ENCODE measurements at places on chromosomes 13 and 19. TPM values are rescaled to one million over a fixed set of nuclear protein-coding genes. Genes with fewer than 3 reads are reported as not detected.

GRCh38 chr19:10289167-10289835, 451 bp upstream of the ICAM5 start:
- peaks cover 9% of the 10 kb centered on the region for H3K36me3 ChIP-seq
- no peaks in the 10 kb centered on the region for H3K27me3 ChIP-seq
- H3K27ac ChIP-seq = 0 out of 2 replicates have a peak overlapping the region, but pooled peaks have one; percentile 28
- DNase-seq = peak; percentile 76

DNA sequence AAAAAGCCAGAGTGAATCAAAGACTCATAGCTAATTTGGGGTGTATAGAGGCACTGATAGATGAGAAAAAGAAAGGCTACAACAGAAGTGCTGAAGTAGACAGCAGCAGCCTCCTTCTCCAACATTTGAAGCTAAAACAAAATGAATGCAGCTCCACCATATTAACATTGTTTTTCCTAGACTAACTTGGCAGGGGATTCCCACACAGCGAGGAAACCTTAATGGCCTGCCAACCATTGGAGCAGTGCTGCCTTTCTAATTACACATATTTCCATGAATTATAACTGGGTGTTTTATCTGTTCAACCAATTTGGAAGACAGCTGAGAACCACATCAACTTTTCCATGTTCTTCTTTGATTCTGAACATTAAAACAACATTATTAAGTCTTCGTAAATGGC, 478.6 kb downstream of the LIG4 start:
- H3K27ac ChIP-seq = no peak overlapping the region
- no peaks in the 10 kb centered on the region for H3K27me3 ChIP-seq
- H3K36me3 ChIP-seq = no peaks in the 10 kb centered on the region
- no peak overlapping the region for H3K4me3 ChIP-seq

The PVR gene
- total RNA-seq = 52.1 TPM

- no peaks in the 10 kb centered on the region for H3K4me1 ChIP-seq
- no peaks in the 10 kb centered on the region for H3K36me3 ChIP-seq
- peaks cover 13% of the 10 kb centered on the region for H3K27me3 ChIP-seq
- H3K4me3 ChIP-seq = no peak overlapping the region
- no peak for DNase-seq
Measured at GRCh38 chr13:99955747-99956472, 15.7 kb downstream of the ZIC5 start.

DNA sequence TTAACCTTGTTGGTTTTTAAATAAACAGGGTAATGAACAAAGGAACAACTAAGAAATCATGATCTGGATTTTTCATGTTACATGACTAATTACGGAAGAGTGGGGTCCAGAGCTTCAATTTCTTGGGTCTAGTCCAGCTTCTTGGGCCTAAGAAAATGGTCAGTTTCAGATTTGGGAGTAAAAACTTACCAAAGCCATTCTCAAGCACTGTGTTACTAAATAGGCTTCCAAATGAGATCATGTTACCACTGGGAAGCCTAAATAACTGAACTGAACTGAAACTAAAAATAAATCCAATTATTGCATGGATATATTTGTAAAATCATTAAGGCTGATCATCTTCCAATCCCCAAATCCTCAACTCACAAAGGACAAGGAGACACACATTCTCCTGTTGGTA, 13.9 kb downstream of the TBC1D4 start:
- no peaks in the 10 kb centered on the region for H3K4me1 ChIP-seq
- DNase-seq = no peak
- no peak overlapping the region for H3K4me3 ChIP-seq
- H3K27ac ChIP-seq = no peak overlapping the region
- no peaks in the 10 kb centered on the region for H3K27me3 ChIP-seq
- no peaks in the 10 kb centered on the region for H3K36me3 ChIP-seq

The ARHGAP33 gene
- total RNA-seq = 21.3 TPM

DNA sequence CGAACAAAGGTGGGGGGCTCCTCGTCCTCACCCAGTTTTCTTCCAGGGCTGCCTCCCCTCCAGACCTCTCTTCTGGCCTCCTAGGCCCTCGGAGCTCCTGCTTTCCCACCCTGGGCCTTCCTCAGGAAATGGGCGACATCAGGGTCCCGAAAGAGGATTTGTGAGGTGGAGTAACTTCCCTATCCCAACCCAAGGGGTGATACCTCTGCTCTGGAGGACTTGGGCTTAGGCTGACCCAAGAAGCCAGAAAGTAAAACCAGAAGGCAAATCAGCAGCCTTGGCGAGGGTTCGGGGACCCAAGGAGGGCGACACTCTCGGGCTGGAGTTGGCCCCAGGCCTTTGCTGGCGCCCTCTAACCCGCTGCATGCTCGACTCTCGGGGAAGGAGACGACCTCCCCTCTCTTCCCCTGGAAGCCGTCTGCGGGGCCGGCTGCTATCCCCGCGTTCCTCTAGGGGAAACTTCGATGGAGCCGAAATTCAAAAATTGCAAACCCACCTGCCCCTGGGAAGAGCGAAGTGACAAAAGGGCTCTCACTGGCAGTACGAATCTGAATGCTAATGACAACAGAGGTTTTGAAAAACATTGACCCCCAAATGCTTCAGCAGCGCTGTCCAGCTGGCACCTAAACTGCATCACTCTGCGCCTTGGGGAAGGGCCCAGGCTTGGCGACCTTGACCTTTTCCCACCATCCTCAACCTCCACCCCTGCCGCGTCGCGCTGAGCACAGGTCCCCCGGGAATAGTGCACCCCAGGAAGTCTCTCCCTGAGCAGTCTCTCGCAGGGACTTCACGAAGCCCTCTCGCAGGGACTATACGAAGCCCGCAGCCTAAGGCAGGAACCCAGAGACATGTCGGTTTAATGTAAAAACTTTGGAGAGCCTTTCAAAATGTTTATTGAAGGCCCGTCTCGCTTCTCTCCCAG, 2.4 kb downstream of the PDX1 start:
- no peak overlapping the region for H3K27ac ChIP-seq
- no peak overlapping the region for H3K4me3 ChIP-seq
- peaks cover 51% of the 10 kb centered on the region for H3K27me3 ChIP-seq
- no peaks in the 10 kb centered on the region for H3K4me1 ChIP-seq

GRCh38 chr13:46165485-46166223, 16.3 kb downstream of the LCP1 start:
- H3K4me1 ChIP-seq = no peaks in the 10 kb centered on the region
- no peak for DNase-seq
- H3K27ac ChIP-seq = no peak overlapping the region
- H3K27me3 ChIP-seq = no peaks in the 10 kb centered on the region
- H3K36me3 ChIP-seq = peaks cover 6% of the 10 kb centered on the region

The TMEM147 gene
- 95.9 TPM for total RNA-seq

DNA sequence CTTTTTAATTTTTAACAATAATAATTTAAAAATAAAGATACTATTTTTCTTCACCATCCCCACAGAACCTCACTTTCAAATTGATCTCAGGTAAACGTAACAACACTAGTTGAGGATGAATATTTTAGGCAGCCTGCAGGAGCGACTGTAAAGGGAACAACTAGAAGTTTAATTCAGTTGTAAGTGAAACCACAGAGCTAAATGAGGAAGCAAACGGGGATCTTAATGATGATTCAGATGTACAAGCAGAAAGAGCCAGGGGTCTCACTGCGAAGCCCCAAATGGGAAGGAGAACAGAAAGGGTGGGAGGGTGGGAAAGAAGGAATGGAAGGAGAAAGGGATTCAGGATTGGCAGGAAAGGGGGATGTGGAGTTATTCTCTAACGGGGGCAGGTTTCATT, 54.6 kb upstream of the RAP2A start:
- no peak for DNase-seq
- H3K27ac ChIP-seq = no peak overlapping the region
- H3K4me1 ChIP-seq = no peaks in the 10 kb centered on the region
- H3K36me3 ChIP-seq = peaks cover 77% of the 10 kb centered on the region

The SLC25A15 gene
- 7.2 TPM for total RNA-seq

The CBARP gene
- 1.9 TPM for total RNA-seq

DNA sequence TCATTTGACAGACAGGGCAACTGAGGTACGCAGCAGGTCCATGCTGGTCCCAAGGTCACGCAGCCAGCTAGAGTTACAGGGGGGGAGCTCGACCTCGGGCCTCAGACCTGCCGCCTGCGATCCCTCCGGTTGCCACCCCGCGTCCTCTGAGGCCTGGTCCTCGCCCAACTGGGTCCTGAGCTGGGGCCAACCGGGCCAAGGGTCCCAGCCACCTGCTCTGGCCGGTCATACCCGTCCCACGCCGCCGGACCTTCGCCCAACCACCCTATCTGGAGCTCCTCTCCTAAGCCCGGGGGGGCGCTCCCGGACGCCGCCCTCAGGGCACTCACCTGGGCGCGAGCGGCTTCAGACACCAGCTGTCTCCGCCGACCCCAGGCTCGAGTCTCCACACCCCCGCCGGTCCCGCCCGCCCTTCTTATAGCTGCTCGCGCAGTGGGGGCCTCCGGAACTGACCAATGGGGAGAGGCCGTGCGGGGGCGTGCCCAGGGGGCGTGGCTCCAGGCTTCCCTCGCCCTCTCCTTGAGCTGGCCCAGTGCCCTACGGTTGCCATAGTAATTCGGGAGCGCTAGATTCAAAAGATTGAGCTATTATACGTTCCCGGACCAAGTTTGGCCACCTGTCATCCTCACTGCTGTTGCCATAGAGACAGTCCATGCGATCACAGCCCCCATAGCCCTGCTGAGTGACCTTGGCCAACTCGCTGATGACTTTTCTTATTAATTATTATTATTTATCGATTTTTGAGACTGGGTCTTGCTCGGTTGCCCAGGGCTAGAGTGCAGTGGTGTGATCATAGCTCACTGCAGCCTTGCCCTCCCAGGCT, at the start of gene PLIN5:
Gene PLIN5, minus strand, starts transcription at position 389 of the 823 bp plus-strand sequence. CDS start 1,150 bp downstream, outside the sequence.
- H3K4me3 ChIP-seq = peak within 1 kb of the TSS; percentile 50
- H3K27me3 ChIP-seq = no peaks in the 10 kb centered on the region
- peak; percentile 83 for DNase-seq
- no peak within 1 kb of the TSS for H3K27ac ChIP-seq

DNA sequence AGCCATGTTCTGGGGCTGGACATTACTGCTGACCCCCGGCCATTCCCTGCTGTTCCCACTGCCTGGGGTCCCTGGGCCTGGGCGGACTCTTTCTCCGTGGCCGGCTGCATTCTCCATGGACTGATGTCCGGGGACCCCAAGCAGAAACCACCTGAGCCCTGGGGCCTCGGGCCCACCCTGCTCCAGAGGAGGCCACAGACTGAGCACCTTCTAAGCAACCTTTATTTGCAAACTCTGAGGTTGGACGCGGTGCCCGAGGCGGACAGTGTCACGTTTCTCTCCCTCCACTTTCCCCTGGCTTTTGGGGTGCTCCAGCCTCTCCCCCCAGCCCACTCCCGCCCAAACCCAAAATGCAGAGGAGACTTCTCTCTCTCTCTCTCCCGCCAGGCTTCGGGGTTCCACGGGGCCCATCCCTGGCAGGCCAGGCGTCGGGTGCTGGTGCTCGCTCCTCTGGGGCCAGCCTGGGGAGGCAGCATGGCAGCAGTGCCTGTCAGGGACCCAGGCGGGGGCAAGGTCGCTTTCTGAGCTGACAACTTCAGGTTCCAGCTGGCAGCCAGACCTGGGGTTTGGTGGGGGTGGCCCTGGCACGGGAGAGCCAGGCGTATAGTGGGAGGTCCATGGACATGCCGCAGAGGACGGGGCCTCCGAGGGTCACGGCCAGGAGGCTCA, 2.3 kb upstream of the C19orf25 start:
- no peak overlapping the region for H3K27ac ChIP-seq
- no peak for DNase-seq
- H3K27me3 ChIP-seq = no peaks in the 10 kb centered on the region
- no peak overlapping the region for H3K4me3 ChIP-seq
- 0 out of 2 replicates have a peak, but pooled peaks cover 9% of the 10 kb centered on the region for H3K4me1 ChIP-seq

The CEACAM7 gene
- not detected for total RNA-seq

DNA sequence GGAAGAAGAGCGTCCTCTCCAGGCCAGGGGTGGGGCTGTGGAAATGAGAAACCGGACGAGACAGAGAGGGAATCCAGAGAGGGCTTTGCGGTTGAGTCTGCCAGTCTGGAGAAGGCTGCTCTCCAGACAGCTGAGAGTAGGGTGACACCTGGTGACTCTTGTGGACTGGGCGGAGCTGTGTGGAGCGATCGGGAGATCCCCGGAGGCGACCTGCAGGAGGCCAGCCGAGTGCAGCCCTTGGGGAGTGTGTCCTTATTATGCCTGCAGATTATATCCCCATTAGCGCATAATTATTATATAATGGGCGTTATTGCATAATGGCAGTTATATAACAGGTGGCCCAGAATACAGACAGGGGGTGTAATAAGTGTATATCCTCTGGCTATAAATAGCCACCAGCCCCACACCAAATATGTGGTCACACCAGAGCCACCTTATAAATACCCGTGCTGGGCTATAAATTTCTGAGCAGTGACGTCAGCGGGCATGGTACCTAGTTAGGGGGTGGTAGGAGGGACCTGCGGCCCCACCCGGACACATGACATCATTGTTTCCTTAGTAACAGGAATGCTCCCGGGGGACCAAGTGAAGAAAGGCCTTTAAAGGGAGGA, 41.2 kb downstream of the NFIX start:
- no peaks in the 10 kb centered on the region for H3K36me3 ChIP-seq
- H3K4me3 ChIP-seq = no peak overlapping the region
- peak overlapping the region; percentile 44 for H3K27ac ChIP-seq
- peak; percentile 84 for DNase-seq

The ZNF44 gene
- 4.0 TPM for total RNA-seq

The APOE gene
- 16.5 TPM for total RNA-seq

- no peaks in the 10 kb centered on the region for H3K27me3 ChIP-seq
- no peak for DNase-seq
- H3K36me3 ChIP-seq = no peaks in the 10 kb centered on the region
- H3K27ac ChIP-seq = no peak overlapping the region
Measured at GRCh38 chr13:36668316-36668715, 5.5 kb upstream of the SERTM1 start.

GRCh38 chr13:105641121-105641520, 894.3 kb downstream of the EFNB2 start:
- no peak overlapping the region for H3K4me3 ChIP-seq
- no peak overlapping the region for H3K27ac ChIP-seq
- no peaks in the 10 kb centered on the region for H3K36me3 ChIP-seq
- no peaks in the 10 kb centered on the region for H3K4me1 ChIP-seq

The ZNF729 gene
- not detected for total RNA-seq

GRCh38 chr19:18593367-18594095, 4.9 kb downstream of the REX1BD start:
- H3K36me3 ChIP-seq = no peaks in the 10 kb centered on the region
- no peak overlapping the region for H3K27ac ChIP-seq
- H3K4me3 ChIP-seq = no peak overlapping the region
- no peaks in the 10 kb centered on the region for H3K27me3 ChIP-seq

GRCh38 chr13:57897225-57897624, 265.7 kb downstream of the PCDH17 start:
- no peak overlapping the region for H3K27ac ChIP-seq
- H3K4me1 ChIP-seq = no peaks in the 10 kb centered on the region

GRCh38 chr19:6717441-6717971, 2.9 kb downstream of the C3 start:
- no peak for DNase-seq
- peaks cover 34% of the 10 kb centered on the region for H3K4me1 ChIP-seq

The PLVAP gene
- not detected for total RNA-seq

GRCh38 chr19:58575183-58576041, 2.3 kb upstream of the MZF1 start:
- DNase-seq = no peak
- no peaks in the 10 kb centered on the region for H3K27me3 ChIP-seq
- H3K27ac ChIP-seq = no peak overlapping the region
- no peaks in the 10 kb centered on the region for H3K36me3 ChIP-seq

The SPRED3 gene
- total RNA-seq = 5.4 TPM
